ENCODE measurements at places on chromosomes 3 and 15.

- no peak for ATAC-seq
Measured at GRCh38 chr3:124510290-124510689, 220.0 kb upstream of the UMPS start.

- no peak for ATAC-seq
Measured at GRCh38 chr15:86266896-86267484, 187.3 kb downstream of the AGBL1 start.

GRCh38 chr3:23865595-23866396 is 51.0 kb downstream of the NKIRAS1 start:
- ATAC-seq: peak; percentile 16

GRCh38 chr3:142287866-142288638 is 62.7 kb upstream of the GK5 start:
- ATAC-seq: no peak

GRCh38 chr3:153634683-153635082 is 472.7 kb downstream of the RAP2B start:
- no peak for ATAC-seq

Data from activated T-helper 17 cell treated with anti-CD3 and anti-CD28 coated beads, Interleukin-2, amount 50 U/mL, for 72 hours (primary cell).